ENCODE measurements at places on chromosomes 11 and 22.

DNA sequence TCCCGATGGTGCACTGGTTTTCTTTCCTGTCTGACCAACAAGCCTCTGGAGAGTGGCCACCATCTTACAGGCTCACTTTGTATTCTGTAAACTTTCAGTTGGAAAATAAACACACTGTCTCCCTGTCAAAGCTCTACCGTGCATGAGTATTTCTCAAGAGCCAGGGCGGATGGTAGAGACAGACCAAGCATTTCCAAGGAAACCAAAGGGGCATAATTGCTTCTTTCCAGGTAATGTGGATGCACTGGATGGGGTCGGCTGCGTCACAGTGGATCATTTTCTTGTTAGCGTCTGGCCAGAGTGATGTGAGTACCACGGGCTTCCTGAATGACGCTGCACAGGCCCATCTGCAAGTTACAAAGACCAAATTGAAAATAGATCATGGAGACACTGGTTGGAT lies 5.1 kb upstream of the SEZ6L start:
- no peak for DNase-seq

DNA sequence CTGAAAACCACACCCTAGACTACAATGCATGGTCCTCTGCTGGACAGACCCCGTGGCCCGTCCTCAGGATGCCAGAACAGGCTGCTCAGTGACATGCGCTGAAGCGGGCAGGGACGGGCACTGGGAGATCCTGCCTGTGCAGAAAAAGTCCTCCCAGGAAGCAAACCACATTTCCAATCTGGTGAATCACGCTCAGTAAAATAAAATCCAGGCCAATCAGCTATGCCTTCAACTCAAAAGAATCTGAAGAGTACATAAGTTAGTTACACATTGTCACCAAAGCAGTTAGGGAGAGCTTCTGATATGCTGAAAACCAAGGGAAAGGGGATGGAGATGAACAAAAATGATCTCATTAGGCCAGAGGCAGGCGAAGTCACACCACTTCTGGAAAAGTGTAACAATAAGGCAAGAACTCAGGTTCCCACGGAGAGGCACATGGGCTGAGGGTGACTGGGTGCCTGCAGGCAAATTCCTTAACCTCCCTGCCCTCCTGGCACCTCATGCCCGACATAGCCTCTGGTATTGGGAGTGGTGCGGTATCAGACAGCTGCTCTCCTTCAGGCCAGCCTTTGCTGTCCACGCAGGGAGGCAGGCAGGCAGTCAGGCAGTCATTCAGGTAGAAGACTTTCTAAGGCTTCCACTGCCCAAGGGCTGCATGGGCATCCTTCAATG lies 66.4 kb downstream of the APOL5 start:
- DNase-seq, result no peak

DNA sequence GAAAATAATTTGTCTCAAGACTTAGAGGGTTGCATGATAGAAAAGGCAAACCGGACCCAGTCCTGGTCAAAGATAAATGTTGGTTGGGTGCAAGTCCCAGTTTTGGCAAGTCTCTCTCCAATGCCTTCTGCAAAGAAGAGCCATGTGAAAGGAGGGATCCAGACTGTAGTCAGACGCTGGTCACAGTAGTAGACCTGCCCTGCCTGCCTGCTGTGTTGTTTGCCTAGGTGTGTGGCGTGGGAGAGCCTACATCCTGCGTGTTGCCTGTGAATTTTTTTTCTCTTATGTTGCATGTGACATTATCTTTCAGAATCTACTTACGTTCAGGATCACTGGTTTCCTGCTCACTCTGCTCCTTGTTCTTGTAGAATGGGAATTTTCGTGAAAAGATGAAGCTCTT lies 197.6 kb upstream of the CCDC90B start:
- no peak for DNase-seq

GRCh38 chr11:124874571-124875255 lies 9.5 kb downstream of the ROBO3 start:
- no peak for DNase-seq

DNA sequence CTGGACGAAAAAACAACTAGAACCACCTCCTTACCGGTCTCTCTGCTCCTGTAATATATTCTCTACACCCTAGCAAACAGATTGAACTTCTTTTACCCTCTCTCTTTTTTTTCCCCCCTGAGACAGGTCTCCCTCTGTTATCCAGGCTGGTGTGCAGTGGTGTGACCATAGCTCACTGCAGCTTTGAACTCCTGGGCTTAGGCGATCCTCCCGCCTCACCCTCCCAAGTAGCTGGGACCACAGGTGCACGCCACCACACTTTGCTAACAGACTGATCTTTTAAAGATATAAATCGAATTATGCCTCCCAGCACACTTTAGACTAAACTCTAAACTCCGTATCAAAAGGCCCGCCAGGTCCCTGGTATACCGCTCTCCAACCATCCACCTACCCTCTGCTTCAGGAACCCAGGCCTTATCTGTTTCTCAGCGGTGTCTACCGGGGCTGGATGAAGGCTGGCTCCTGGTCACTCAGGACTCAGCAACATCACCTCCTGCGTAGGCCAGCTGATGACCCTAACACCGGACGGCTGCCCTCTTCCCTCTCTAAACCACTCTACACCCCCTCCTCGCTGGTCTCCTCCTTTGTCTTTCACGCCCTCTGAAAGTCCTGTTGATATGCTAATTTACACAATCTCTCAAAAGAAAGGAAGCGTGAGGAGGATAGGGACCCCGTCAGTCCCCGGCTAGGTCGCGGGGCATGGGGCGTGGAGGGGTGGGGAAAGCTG lies 745 bp downstream of the C22orf39 start:
- peak; percentile 30 for DNase-seq

Measured in testis (tissue), 5 donors.